ENCODE measurements at places on chromosomes 1 and 21. TPM values are rescaled to one million over a fixed set of nuclear protein-coding genes. Genes with fewer than 3 reads are reported as not detected.

DNA sequence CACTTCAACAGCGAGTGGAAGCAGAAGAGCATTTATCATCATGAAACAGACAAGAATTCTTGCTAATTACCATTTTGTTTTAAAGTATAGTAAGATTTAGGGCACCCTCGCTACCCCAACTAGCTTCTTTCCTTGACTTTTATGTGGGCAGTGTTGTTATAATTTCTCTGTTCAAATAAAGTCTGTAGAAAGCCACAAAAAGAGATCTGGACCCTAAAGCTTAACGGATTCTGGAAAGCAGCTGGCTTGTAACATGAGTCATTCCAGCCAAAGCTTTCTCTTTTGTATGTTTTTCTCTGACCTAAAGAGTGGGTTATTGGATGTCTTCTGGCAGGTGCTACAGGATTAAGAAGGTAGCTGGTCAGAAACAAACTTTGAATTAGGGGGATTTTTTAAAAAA, 37.4 kb downstream of the RUNX1 start:
- DNase-seq: no peak

Gene BRWD1
- 19.5 TPM for total RNA-seq

- DNase-seq: peak; percentile 30
These were observed 101.9 kb downstream of the PLPP3 start for GRCh38 chr1:56477164-56478111.

GRCh38 chr1:7768583-7768982, 2.5 kb upstream of the VAMP3 start:
- DNase-seq: no peak

Gene DMRTA2
- not detected for total RNA-seq

Data from epithelial cell of proximal tubule (primary cell).